Stimulated activated CD8-positive, alpha-beta memory T cell treated with anti-CD3 and anti-CD28 coated beads, Interleukin-7, amount 100 ng/mL, for 48 hours (primary cell): ENCODE measurements at places on chromosomes 4 and X.

DNA sequence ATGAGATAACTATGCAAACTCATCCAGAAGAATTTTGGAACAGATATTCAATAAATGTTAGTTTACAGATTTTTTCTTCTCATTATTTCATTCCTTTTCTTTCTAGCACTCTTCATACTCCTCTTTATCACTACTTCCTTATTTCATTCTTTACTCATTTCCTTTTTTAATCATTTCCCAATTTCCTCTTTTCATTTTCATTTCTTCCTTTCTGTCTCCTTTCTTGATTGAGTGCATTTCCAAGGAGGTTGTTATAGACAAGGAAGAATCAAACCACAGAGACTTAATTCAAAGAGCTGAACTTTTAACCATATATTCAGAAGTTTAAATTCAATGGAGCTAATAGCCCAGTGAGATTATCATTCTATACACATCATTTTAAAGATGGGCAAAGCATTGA lies 600.7 kb downstream of the ARAP2 start:
- DNase-seq, result no peak

- no peak for DNase-seq
Measured at GRCh38 chr4:183396227-183396637, 48.2 kb upstream of the CDKN2AIP start.

DNA sequence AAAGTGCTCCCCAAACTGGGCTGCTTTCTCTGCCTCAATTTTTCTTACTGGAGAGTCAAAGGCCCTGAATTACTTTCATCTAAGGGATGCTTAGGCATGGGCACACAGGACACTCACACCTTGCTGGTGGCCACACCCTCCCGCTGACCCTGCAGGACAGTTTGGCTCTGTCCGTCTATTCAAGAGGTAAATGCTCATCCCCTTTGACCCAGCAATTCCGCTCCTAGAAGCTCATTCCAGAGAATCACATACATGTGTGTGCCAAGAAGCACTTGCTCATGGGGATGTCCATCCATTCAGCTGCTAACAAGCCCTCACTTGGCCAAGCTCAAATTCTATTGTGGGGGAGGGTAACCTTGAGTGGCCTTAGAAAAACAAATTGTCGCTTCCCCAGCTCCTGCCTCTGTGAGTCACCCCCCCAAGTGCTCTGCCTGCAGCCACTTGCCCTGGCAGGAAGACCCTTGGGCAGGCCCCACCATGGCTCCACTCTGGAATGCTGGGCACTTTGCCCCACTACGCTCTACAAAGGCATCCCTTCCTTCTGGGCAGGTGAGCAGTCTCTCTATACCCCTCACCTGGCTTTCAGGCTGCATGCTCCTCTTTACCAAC lies 54.5 kb downstream of the HTRA3 start:
- no peak for DNase-seq

DNA sequence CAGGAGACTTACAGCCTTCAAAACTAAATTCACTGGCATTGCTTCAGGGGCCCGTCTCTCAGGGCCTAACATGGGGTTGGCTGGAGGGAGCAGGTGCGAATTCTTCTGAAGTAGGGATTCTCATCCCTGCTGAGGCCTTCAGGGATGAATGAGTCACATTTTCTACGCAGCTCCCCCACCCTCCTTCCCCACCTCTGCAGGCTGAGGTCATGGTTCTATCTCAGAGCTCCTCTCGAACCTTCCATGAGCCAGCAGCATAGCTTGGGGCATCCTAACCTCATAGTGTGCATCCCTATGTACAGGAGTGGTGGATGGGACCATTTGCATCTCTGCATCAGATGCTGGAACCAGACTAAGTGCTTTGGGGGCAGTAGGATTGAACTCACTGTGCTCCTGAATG lies 309.2 kb downstream of the EVC2 start:
- no peak for DNase-seq

DNA sequence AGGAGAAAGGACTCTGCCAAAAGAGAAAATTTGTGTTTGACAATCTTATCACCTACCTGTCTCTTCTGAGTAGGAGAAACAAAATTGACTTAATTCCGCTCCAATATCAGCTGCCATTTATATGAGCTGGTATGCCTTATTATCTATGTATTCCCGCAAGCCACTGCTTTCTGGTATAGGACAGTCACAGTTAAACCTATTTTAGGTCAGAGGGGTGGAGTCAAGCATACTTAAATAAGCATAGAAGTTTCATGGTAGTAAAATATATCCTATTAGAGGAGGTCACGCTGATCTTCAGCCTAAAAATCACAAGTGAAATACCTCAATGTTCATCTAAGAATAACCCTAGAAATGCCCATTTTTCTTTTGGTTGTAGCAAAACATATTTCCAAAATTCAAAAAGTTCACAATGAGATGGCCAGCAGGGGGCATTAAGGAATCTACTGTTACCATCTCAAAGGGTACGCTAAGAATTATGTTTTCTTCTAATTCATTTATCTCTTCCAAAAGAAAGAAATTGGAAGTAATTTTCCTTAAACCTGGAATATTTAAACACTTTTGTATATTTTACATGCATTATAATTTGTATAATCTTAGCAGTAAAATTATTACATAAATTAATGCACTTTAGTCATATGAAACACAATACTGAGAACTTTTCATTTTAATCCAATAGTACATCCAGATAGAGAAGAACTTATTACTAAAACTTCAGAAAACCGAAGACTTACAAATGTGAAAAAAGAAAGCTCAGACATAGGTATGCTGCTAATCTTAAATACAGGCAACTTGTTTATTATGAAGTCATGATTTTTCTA lies 10.5 kb downstream of the PPAT start:
- DNase-seq, result no peak

GRCh38 chrX:2488621-2489285 lies 12.0 kb downstream of the DHRSX start:
- no peak for DNase-seq

DNA sequence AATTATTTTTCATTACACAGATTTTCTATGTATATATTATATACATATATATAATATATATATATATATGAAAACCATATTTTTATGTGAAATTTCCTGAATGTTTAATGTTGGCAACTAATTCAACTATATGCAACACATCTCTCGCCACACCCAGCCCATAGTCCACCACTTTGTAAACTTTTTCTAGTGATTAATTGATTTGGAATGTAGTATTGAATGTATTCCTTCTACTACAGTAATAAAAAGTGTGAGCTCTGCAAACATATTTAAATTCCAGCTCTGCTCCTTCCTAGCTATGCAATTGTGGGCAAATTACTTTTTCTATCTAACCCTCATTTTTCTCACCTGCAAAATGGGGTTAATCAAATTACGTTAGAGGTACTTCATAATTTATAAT lies 187.8 kb downstream of the TEX11 start:
- DNase-seq, result no peak
